HuH-7 (cell line): ENCODE measurements at places on chromosomes 13 and 19.

DNA sequence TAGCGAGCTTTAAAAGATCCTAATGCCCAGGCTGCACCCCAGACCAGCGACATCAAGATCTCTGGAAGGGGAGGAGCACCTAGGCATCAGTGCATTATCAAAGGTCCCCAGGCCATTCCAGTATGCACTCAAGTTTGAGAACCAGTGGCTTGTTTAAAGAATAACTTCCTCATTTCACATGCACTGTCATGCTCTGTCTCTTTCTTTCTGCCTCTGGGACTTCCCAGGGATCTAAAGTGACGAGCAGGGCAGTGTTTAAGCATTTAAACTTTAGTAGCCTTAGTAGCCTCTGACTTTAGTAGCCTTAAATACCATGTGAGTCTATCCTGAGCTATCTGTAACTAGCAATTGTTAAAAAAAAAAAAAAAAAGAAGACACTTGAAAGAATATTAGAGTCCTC is 8.9 kb upstream of the FARP1 start:
- DNase-seq: no peak

- DNase-seq: no peak
These were observed 80.5 kb downstream of the MBNL2 start for GRCh38 chr13:97302611-97303010.

DNA sequence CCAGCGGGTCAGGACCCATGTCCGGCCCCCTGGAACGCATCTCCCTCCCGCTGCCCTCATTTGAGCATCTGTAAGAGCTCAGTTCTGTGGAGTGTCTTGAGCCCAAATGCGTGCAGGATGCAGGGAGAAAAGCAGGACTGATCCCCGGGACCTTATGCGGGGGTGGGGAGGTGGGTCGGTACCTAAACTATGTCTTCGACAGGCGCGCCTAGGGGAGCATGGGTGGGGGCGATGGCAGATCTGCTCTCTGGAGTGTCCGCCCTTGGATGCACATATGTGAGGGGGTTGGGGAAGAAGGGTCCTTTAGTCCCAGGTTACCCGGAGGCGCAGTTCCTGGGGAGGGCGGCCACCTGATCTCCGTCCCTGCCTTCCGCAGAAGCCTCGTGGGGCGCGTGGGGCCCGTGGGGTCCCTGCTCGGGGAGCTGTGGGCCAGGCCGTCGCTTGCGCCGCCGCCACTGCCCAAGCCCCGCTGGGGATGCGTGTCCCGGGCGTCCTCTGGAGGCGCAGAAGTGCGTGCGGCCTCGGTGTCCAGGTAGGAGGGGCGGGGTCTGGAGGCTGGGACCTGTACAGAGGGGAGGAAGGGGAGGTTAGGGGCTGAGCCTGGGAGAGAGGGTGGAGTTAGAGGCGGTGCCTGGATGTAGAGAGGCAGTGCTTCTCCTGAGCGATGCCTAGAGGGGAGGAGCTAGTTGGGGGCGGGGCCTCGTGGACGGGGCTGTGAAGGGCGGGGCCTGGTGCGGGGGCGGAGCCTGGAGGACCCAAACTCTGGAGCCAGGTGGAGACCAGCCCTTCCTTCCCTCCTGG is 2.9 kb downstream of the CILP2 start:
- DNase-seq: no peak

DNA sequence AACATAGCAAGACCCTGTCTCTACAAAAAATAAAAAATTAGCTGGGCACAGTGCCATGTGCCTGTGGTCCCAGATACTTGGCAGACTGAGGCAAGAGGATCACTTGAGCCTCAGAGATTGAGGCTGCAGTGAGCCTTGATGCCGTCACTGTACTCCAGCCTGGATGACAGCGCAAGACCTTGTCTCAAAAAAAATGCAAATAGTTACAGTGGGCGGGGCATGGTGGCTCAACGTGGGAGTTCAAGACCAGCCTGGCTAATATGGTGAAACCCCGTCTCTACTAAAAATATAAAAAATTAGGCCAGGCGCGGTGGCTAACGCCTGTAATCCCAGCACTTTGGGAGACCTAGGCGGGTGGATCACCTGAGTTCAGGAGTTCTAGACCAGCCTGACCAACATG is 8.5 kb downstream of the PGLS start:
- DNase-seq: no peak

DNA sequence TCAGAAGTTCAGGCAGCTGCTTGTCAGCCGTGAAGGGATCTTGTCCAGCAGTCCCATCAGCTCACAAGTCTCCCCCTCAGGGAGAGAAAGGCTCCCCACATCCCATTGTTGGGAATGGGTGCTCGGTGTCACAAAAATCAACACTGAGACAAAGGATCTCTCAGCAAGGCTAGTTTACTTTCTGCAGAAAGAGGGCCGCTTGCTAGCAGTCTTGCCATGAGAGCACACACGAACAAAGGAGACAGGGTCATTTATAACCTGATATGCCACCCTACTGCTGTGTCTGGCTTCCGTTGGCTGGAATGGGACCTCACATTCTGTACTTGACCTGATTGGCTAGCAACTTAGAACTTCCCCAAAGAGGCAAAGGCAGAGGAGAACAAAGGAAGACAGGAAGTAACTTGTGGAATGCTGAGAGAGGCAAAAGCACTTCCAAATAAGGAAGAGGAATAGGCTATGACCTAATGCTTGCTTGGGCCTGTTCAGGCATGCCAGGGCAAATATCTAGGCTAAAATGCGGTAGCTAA is 8.7 kb upstream of the IGFL3 start:
- no peak for DNase-seq

DNA sequence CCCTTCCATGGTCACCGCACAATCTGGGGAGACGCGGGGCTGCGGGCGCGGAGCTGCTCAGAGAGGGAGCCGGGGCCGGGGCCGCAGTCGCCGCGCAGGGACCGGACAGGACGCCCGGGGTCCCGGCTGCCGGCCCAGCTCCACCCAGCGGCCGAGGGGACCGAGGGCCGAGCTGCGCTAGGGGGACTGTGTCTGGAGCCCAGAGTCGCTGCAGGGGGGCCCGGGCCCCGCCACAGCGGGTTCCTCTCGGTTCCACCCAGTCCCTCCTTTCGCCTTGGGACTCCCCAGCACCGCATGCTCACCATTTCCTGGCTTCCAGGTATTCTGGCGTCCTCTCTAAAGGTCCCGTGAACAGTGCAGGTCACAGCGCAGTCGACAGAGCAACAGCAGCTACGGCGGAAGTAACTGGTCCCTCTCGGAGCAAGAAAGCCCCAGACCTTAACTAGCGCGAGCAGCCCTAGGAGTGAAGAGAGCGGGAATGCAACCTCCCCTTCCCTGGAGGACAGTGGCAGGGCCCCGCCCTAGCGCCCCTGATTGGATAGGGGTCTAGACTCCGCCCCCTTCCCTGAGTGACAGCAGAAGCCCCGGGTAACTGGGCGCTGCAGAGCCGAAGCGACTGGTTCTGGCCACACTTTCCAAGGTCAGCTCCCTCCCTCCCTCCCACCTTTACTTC is at the start of gene ZNF878:
ZNF878 (minus strand) TSS at position 465 of the 673 bp plus-strand sequence; CDS start at position 305, 160 bp downstream.
- no peak for DNase-seq

- DNase-seq: peak; percentile 12
These were observed 20.7 kb downstream of the POMP start for GRCh38 chr13:28679628-28680027.

GRCh38 chr13:48783181-48783630 is 129.5 kb downstream of the CYSLTR2 start:
- peak; percentile 45 for DNase-seq

- no peak for DNase-seq
These were observed 77.9 kb upstream of the DOCK9 start for GRCh38 chr13:99055735-99056134.

DNA sequence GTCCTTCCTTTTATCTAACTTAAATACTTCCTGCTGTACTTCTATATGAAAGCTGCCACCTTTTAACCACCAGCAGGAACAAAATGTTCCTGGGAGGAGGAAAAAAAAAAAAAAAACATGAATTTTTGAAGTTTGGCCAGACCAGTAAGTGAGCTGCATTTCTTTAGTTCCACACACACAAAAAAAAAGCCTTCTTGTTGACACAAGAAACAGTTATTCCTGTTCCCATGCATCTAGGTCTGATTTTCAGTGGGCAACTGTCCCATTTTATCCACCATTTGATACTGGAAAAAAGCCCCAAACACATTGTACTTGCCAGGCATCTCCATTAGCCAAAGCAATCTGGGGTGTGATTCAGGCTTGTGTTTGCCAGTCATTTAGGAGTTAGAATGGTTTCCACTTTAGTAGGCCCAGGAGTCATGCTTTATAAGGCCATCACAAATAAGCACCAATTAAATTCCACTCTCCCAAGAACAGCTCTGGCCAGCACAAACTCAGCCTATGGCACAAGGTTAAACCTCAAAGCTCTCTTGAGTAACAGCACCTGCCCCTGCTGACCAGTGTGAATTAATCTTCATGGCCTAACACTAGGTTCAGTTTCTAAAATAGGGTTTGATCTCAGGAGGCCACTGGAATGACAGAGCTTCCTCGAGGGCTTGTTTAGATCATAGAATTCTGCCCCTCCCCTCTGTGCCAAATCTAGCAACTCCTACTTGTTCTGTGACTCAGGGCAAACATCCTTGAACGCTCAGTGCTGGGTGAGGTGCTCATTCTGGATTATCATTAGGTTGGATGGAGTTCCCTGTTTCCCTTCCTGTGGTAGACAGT is 67.1 kb downstream of the NUFIP1 start:
- DNase-seq: no peak

- no peak for DNase-seq
These were observed 344.1 kb upstream of the TSHZ3 start for GRCh38 chr19:31693131-31693932.

- DNase-seq: no peak
These were observed 169.1 kb downstream of the KCTD12 start for GRCh38 chr13:76717092-76717491.

DNA sequence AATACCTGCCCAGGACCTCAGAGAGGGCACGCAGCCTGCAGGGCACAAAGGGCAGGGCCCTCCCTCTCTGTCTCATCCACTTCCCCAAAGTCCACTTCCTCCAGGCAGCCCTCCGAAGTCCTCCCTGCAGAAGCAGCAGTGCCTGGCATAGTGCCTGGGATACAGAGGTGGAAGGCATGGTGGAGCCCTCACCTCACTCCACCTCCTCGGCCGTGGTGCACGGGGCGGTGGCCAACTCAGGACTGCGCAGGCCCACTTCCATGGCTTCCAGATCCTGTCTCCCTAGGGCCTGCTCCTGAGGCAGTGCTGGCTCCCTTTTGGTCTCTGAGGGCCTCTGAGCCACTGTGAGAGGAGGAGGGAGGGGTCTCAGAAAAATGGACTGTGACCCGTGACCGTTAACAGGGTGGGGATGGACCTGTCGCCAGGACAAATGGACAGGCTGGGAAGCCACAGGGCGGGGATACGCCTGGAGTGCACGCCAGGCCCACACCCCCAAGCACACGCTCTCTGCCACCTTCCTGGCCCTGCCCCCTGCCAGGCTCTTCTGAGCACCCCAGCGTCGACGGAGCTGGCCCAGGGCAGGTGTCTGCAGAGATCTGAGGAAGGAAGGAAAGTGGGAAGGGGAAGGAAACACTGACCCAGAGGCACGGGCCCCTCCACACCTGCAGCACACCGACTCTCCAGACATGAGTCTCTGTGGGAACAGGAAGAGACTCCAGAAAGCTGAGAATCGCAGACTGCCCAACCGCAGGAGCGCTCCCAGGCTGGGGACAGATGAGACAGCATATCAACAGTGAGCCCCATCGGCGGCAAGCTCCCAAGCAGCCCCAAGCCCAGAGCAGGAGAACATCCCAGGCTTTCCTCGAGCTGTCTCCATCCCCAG is 8.4 kb downstream of the REXO1 start:
- DNase-seq: no peak

DNA sequence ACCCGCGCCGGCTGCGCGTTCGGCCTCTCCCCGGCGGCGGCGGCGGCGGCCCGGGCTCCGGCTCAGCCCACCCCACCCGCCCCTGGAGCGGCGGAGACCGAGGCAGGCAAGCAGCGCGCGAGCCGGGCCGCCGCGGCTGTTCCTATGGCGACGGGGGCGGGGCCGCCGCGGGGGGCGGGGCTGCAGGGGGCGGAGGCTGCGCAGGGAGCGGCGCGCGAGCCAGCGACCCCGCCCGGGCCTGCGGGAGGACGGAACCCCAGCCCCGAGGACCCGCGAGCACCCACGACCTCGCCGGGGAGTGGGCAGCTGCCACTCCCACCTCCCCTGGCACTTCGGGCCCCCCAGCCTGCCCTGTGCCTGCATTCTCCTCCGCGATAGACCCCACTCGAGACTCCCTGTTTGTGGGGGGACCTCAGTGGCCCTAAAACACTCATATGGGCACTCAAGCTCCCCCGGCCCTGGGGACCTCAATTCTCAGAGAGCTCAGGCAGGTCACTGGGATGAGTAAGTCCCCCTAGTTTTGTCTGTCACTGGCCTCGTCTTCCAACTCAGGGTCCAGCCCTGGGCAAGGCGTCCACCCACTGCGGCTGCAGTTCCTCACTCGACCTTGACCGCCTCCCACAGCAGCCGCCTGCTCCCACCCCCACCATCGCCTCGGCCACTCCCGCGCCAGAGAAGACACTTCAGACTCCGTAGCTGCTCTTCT is at the start of gene CTXN1:
CTXN1 (minus strand) TSS at position 115 of the 706 bp plus-strand sequence. CDS start 597 bp downstream, outside the sequence.
- no peak for DNase-seq

GRCh38 chr19:6769006-6769619 is 1.9 kb upstream of the SH2D3A start:
- peak; percentile 75 for DNase-seq

- peak; percentile 3 for DNase-seq
These were observed 1469.5 kb downstream of the SLITRK1 start for GRCh38 chr13:82412749-82413148.

- peak; percentile 82 for DNase-seq
These were observed 4.9 kb upstream of the PALM start for GRCh38 chr19:703651-704446.

GRCh38 chr13:37047032-37047431 is 12.5 kb downstream of the SUPT20H start:
- no peak for DNase-seq

DNA sequence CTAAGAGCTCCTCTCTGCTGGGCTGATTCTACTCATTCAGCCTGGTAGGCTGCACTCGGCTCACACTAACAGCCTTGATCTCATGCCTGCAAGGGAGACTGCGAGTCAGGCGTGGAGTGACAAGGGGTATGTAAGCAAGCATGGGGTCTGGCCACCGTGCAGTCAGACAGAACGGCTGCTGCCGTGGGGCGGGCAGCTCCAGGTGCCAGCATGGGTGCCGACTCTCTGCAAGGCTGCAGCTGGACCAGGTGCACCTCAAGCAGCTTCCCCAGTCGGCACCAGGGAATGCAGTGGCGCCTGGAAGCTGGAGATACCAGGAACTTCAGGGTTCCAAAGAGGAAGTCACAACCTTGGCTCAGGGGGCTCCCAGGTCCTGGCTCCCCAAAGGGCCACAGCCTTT is 892.3 kb downstream of the OLFM4 start:
- DNase-seq: no peak

DNA sequence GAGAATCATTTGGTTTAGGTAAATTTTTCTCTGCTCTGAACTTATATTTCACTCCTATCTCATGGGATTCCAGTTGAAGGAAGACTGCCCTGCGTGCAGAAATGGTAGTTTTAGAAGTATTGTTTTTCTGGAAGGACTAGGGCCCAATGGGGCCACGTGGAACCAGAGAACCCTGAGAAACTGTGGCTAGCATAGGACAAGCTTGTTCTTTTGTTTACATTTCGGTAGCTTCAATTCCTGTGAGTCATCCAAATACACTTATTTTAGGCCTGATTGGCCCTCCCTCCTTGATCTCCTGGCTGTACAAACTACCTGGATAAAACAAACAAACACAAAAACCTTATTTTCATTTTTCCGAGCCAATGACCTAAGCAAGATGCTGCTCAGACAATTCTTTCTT is 124.0 kb downstream of the ITGBL1 start:
- no peak for DNase-seq
